ENCODE measurements at places on chromosomes 3 and 15.

DNA sequence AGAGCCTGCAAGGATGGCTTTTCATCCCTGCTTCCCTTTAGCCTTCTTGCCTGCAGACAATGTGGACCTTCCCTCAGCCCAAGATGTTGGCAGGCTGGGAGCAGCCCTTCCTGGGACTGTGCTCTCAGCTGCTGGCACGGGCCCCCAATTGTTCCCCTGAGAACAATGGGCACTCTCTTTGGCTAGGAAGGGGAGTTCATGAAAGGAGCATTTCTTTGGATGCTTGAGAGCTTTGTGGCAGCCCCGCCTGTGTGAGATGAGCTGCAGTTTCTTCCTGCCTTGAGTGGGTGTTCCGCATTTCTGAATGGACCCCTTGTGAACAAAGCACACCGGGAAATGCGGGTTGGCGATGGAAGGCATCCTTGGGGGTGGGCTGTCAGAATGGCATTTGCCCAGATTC, 35.0 kb upstream of the BSN start:
- no peak for DNase-seq

DNA sequence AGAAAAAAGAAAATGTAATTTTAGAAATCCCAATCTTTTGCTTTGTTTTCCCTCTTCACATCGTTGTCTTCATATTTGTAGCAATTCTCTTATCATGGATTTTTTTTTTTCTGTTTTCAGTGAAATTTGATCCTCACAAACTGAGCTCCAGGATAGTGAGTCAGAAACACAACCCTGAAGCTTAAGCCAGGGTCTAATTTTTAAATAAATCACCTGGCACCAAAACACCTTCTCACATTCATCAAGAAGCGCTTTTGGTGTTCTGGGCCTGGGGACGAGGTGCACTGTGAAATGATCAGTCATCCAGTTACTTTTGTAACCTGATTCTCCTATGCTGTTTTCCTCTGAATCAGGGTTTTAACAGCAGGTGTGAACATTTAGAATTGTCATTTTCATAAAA, 87.7 kb downstream of the REC114 start:
- no peak for DNase-seq

GRCh38 chr3:87696124-87697013, 362.4 kb downstream of the CGGBP1 start:
- no peak for DNase-seq

DNA sequence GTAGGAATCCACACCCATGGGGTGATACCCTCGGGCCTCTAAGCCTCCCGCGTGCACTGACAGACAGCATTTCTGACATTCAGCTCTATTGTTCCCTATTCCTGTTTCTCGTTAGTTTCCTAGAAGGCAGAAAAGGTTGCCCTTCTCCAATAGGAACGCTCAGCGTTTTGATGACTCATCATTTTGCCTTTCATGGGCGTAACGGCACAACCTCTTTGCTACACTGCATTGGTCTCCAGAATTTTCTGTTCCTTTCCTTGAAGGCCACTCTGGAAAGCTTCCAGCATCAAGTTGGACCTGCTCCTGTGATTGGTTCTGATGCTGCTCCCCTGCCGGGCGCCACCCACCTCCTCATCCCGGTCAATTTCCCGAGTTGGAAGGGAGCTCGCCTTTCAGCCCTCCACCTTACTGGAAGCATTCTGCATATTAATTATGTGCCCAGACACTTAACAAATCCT, 13.0 kb upstream of the TNK2 start:
- DNase-seq: no peak
